ENCODE measurements at places on chromosomes 5 and 9. TPM values are rescaled to one million over a fixed set of nuclear protein-coding genes. Genes with fewer than 3 reads are reported as not detected.
A peak's percentile ranks its signal among the peaks of the same experiment; 100 is the strongest.

DNA sequence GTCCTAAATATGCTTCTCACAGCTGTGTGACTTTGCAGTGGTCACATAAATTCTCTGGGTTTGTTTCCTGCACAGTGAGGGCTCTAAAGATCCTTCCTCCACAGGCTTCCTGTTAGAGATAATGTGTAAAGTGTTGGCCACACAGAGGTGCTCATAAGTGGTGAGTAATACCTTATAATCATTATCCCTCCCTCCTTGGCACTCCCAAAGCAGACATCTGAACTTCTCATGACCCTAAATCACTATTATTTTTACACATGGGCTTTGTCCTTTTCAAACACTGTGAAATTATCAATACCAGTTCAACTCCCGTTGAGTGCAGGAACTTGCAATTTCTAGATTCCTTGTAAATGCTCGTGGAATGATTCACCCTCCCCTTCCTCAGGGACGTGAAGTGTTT is 100.2 kb downstream of the BRINP1 start:
- no peak for DNase-seq

DNA sequence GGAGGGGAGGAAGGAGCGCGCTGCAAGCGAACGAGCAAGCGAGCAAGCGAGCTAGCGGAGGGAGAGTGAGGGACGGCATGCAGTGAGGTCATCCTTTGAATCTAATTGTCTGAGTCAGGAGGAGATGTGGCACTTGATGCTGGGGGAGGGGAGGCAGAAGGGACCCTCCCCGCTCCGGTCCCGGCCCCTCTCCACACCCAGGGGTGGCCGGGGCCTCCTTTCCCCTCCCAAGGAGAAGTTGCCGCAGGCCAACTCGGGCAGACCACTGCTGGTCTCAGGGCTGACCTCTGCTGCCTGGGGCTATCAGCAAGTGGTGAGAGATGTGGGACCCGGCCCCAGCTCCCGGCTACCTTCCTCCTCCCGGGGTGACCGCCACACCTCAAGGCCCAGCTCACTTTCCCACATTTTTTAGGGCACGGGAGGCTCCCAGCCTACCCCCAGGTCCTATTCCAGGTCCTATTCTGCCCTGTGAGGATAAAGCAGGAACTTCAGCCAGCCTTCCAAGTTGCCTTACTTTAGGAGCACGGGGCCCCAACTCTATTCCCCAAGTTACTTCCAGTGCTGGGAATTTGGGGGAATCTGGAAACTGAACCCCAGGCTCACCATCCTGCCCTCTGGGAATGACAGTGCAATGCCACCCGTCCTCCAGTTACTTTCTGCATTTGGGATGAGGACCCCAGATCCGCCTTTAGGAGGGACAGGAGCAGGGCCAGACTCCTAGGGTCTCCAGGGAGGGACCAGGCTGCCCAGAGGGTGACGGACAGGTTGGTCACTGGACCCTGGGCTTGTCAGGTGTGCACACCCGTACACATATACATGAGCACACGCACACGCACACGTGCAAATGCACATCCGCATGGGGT is 11.1 kb downstream of the CNTFR start:
- DNase-seq = no peak

DNA sequence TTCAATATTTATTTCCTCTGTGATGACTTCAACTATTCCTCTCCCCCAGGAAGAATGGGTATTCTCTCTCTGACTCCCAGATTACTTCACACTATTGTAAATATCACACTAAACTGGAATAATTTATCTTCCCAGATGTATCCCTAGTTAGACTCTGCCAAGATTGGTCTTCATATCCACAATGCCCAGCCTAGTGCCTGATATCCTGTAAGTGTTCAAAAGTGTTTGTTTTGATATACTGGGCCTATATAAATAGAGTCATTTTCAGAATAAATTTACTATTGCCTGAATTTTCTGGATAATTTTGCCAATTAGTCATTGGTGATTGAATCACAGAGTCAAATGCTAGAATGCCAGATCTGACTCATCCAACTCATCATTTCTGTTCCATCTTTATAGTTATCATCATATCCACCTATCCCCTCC is 143.7 kb upstream of the TNC start:
- no peak for DNase-seq

GRCh38 chr9:115540091-115540490 is 422.1 kb upstream of the TNC start:
- DNase-seq = no peak

DNA sequence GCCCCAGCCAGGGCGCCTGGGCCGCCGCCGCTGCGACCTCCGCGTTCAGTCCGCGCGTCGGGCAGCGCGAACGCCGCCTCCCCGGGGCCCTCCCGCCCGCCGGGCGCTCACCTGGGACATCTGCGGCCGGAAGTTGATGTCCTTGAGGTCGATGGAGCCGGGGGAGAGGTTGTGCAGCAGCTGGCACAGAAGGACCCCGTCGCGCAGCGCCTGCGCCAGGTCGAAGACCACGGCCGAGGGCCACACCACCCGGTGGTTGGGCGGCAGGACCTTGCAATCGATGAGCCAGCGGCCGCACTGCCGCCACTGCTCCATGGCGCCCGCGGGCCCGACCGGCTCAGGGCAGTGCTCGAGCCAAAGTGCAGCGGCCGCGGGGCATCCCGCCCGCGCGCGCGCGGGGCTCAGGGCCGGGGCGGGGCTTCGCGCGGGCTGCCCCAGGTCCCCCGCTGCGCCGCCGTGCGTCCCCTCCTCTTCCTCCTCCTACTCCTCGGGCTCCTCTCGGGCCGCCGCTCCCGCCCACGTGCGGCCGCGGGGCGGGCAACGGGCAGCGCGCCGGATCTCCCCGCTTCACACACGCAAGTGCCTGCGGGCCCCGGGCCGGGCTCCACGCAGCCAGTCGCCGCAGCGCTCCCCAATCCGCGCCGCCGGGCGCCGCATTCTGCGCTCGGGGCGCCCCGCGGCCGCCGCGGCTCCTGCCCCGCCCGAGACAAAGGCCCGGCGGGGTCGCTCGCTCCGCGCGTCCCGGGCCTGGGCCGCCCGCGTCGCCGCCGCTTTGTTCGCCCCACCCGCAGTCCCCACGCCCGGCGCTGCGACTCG is at the start of gene VAV2:
Gene VAV2, minus strand, starts transcription at position 361 of the 816 bp plus-strand sequence. Its CDS starts 46 bp downstream, at position 315.
- peak; percentile 84 for DNase-seq

Gene PROB1
- under 0.01 TPM for polyA plus RNA-seq

GRCh38 chr5:54146390-54146789 is 164.0 kb downstream of the ARL15 start:
- DNase-seq = no peak

GRCh38 chr5:79754865-79755555 is 65.4 kb downstream of the CMYA5 start:
- no peak for DNase-seq

GRCh38 chr9:79801459-79801858 is 229.7 kb downstream of the TLE4 start:
- no peak for DNase-seq

- no peak for DNase-seq
These were observed 52.4 kb downstream of the TTLL11 start for GRCh38 chr9:122040561-122041242.

Gene PTGES
- polyA plus RNA-seq = 7.0 TPM

GRCh38 chr5:151012862-151013261 is 7.5 kb upstream of the GPX3 start:
- DNase-seq = no peak

Gene FBLL1
- polyA plus RNA-seq = not detected

- no peak for DNase-seq
These were observed 513.1 kb downstream of the PDE4D start for GRCh38 chr5:59380350-59380951.

DNA sequence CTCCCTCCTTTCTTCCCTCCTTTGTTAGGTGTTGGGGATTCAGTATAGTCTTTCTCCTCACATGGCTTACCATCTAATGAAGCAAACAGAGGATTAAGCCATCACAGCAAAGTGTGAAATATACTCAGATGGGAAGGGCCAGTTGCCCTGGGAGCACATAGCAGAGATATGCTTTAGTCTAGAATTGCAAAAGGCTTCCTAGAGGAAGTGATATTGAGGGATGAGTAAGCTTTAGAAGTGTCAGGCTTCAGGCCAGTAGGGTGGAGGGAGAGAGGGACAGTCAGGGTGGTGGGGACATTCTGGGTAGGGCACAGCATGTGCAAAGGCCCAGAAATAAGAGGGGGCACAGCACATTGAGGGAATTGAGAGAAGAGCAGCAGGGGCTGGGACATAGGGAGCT is 46.2 kb upstream of the GLRA1 start:
- DNase-seq = no peak

- no peak for DNase-seq
These were observed 31.8 kb downstream of the DMRT3 start for GRCh38 chr9:1008216-1008615.

DNA sequence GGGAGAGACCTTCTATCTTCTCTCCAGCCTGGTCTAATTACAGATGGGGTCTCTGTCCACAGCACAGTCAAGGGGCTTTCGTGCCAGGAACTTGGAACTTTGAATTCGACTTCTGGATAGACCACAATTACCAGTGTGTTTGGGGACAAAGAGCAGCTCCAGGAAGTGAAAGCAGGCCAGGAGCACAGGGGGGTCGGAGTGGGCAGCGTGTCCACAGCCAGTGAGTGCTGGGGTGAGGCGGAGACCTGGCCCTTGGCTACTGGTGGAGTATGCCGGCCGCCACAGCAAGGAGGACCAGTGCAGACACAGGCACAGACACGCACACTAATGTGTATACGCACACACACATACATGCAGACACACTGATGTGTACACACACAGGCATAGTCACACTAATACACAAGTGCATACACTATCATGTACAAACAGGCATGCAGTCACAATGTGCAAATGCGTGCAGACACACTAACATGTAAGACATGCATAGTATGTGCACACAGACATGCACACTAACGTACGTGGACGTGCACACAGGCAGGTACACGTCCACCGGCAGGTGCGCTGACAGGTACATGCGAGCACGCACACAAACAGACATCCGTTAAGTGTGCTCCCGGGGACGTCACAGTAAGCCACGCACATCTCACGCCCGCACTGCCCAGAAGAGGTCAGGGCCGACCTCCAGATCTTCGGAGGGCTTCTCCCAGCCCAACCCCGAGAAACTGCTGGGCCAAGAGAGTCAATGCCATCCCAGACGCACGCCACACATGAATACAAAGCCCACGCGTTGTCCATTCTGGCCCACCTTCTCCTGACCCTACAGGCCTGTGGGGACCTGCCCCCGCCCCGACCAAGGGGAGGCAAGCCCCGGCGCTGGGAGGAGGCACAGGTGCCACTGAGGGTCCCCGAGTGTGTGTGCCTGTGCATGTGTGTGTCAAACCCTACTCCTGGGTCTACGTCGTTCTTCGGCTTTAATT is 46.5 kb downstream of the NKD2 start:
- no peak for DNase-seq

- DNase-seq = no peak
These were observed 1.6 kb downstream of the FSTL4 start for GRCh38 chr5:133610489-133611356.

Gene APBA1
- polyA plus RNA-seq = 3.0 TPM

Gene ADRB2
- polyA plus RNA-seq = 1.2 TPM

DNA sequence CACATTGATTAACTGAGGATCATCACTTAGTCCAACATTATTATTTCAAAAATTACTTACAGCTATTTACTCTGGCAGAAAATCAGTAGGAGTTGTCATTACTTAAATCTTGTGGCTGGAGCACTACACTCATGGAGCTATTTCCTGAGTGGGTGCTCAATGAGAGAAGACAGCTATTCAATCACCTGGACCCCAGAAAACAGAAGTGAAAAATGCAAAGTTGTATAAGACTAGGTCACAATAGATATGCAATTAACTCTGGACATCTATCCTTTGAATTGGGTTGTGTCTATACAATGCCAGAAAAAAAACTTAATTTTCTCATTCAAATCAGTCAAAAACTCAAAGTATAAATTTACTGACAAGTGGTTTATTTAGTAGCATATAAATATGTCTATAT is 340.9 kb downstream of the EFNA5 start:
- no peak for DNase-seq

- no peak for DNase-seq
These were observed 36.0 kb downstream of the ADAM19 start for GRCh38 chr5:157539503-157540022.

GRCh38 chr5:24749701-24750100 is 104.9 kb upstream of the CDH10 start:
- no peak for DNase-seq

DNA sequence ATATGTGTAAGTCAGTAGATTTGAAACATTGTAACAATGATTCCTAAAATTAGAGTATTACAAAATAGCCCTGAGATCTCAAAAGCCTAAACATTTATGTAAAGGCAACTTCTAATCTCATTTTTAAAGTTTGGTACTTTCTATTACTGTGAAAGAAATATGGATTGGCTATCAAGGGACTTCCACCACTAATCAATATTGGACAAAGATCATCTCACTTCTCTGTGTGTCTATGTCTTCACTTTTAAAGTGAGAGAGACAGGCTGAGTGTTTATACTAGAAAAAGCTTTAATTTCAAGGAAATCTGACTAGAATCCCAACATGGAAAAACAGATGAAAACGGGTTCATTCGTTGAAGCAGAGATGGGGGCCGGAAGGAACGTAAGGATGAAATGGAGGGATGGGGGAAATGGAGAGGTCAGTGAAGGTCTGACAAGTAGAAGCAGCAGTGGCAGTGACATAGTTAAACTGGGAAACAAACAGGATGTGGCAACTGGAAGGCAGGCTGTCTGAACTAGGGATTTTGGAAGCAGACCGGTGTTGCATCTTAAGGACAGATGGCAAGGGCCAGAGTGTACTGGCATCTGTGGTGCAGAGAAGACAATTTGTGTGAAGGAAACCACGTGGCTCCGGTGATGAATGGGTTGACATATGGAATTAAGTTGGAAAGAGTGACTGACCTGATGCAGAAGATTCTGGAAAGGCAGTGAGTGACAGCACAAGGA is 60.8 kb downstream of the PDE4D start:
- DNase-seq = no peak

Gene ADAMTS19
- not detected for polyA plus RNA-seq

GRCh38 chr9:127104581-127105311 is 17.7 kb downstream of the ANGPTL2 start:
- DNase-seq = no peak

DNA sequence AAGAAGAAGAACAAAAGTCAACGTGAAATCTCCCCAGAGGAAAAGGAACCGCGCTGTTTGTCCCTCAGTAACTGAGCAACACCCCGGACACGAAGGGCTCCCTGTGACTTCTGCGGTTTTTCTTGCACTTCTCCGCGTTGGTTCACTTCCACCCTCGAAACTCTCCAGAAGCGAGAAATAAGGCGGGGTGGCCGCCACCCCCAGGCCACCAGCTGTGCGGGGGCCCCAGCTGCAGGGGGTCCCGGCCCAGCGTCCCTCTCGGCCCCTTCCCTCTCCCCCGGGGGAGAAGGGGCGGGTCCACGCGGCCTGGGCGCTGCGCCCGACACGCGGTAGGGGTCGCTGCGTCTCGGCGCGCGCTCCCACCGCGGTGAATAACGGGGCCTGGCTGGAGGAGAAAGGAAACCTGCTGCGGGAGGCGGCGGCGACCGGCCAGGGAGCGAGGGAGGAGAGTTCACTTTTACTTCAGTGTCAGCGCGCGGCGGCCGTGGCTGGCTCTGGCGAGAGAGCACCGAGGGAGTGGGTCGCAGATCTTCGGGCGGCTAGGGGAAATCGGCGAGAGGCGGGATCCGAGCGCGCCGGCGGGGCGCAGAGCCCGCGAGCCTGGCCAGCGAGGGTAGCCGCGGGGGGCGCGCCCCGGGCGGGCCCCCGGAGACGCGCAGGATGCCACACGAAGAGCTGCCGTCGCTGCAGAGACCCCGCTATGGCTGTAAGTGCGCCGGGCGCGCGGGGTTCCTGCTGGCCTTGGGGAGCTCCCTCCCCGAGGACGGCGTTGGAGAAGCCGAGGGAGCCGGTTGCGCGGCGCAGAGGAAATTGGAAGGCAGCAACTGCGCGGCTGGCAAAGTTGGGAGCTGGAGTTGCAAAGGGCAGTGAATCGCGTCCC is at the start of gene IQGAP2:
Gene IQGAP2, plus strand, starts transcription at position 400 of the 880 bp plus-strand sequence. Its CDS starts 261 bp downstream, at position 661.
- peak; percentile 77 for DNase-seq

Gene SH3GLB2
- 62.5 TPM for polyA plus RNA-seq

Data from sigmoid colon (tissue), 7 donors.